Activated T-cell treated with anti-CD3 and anti-CD28 coated beads for 4 hours (primary cell): ENCODE measurements at places on chromosomes 3 and 15.
A peak's percentile ranks its signal among the peaks of the same experiment; 100 is the strongest.

GRCh38 chr3:17006132-17006852 lies 121.5 kb downstream of the PLCL2 start:
- DNase-seq, result no peak

GRCh38 chr3:156016902-156017301 lies 103.5 kb upstream of the KCNAB1 start:
- no peak for DNase-seq

DNA sequence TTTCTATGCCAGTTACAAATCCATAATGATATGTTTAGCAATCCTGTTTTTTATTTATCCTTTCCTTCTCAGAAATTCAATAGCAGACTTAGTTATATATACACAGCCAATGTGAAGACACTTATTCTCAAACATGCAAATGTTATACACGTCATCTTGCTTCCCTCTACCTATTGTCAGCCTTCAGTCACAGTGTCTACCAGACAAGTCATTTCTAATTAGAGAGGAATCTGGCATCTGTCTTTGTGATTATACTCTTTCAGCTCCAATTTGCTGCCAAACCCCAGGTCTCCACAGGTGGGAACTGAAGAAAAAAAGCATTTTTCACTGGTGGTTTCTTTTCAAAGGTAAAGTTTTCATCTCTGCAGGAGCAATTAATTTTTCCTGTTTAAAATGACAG lies 793.1 kb downstream of the AGBL1 start:
- no peak for DNase-seq

- DNase-seq, result no peak
Measured at GRCh38 chr3:123353227-123353849, 95.6 kb downstream of the ADCY5 start.

GRCh38 chr15:84905016-84905916 lies 20.8 kb downstream of the SLC28A1 start:
- no peak for DNase-seq

GRCh38 chr3:87320756-87321626 lies 44.6 kb upstream of the POU1F1 start:
- DNase-seq, result no peak

DNA sequence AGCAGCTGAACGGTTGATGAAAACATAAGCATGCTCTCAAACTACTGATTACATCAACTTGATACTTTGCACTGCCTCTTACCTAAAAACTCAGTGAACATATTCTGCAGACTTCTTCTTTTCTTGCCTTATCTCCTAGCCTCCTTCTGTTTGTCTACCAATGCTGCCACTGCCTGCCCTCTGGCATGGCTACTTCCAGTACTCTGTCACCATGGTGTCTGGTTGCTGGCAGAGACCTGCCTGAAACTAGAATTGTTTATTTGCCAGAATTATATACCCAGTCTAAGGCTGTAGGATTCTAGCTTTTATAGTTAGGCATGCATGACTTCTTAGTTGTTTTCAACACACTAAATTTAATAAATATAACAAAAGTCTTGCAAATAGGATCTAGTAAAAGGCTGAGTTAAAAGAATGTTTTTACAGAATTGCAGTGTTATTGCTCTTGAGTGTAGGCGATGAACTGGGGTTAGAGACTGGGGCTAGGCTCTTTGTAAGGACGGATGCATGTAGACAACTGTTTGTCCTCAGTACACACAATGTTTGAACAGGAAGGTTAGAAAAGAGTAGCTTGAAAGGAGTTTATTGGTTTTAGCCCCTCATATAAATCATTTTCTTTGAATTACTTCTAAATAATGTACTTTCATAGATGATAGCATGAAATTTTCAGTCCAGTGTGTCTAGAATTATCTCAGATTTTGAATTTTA lies 116.3 kb downstream of the KCNAB1 start:
- DNase-seq, result no peak

DNA sequence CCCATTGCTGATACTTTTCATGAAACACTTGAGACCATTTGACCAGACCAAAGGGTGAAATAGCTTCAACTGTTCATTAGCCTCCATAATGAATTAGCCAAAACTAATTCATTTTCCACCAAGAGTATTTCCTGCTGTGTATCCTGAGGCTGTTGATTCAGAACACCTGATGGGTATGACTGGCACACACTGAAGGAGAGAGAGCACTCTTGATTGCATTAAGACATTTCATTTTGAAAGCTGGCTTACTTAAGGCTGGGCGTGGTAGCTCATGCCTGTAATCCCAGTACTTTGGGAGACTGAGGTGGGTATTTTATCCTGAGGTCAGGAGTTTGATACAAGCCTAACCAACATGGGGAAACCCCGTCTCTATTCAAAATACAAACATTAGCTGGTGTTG lies 175.6 kb downstream of the AGBL1 start:
- DNase-seq, result no peak

DNA sequence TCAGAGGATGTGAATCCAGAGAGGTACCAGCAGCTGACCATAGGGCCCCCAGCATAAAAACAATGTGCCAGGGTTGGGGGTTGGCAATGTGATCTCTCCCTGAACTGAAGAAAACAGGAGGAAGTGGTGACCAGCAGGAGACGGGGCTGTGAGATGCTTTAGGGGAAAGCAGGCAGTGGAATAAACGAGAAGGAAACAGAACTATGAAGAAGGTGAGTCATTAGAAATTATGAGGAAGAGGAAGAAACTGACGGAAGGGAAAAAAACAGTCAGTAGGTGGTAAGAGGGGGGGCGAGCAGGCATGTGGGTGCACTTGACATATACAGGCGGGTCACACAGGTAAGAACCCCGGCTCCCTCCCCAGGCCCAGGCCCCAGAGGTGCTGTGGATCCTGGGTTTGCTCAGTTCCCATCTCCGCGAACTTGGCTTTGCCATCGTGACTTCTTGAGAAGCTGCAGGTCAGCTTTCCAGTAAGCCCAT lies 42.2 kb upstream of the B3GNT5 start:
- DNase-seq, result peak; percentile 30

GRCh38 chr15:45714590-45715488 lies 80.0 kb downstream of the SQOR start:
- DNase-seq, result peak; percentile 17

GRCh38 chr3:110180733-110181132 lies 843.4 kb upstream of the DPPA4 start:
- no peak for DNase-seq

GRCh38 chr3:35071772-35072171 lies 567.6 kb upstream of the ARPP21 start:
- DNase-seq, result no peak

DNA sequence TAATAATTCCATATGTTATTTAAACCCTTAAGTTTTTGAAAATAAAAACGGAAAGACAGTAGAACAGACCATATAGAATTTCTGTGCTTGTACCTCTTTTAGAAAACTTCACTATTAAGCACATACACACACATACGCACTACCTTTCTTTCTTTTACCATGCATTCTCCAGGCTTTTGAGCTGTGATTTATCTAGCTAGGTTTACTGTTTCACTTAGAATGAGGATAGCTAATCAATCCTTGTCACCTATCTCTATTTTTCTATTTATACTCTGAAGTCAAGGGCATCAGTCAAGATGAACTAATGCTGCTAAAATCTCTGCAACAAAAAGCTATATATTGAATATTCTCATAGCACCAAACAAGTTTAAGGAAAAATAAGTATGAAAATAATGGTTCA lies 43.2 kb downstream of the GOLIM4 start:
- DNase-seq, result no peak

GRCh38 chr3:98361289-98361688 lies 7.6 kb downstream of the OR5K4 start:
- no peak for DNase-seq

DNA sequence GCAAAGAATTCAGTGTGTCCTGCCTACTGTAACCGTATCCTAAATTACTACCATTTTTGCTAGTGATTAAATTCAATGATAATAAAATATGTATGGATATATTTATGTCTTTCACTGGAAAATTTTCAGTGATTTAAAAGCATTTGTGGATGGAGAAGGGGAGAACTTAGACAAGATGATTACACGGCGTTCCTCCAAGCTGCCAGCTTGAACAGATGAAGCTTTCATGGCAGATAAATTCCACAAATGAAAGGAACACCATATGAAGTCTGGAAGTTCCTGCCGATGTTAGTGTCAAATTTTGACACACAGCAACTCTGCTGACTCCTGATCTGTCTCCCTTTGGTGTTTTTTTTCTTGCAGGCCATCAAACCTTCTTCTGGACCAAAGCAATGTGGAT lies 364.7 kb downstream of the EPHA3 start:
- no peak for DNase-seq

GRCh38 chr3:7385635-7386034 lies 524.7 kb downstream of the GRM7 start:
- no peak for DNase-seq

- DNase-seq, result no peak
Measured at GRCh38 chr15:69484837-69485236, 32.2 kb downstream of the RPLP1 start.

DNA sequence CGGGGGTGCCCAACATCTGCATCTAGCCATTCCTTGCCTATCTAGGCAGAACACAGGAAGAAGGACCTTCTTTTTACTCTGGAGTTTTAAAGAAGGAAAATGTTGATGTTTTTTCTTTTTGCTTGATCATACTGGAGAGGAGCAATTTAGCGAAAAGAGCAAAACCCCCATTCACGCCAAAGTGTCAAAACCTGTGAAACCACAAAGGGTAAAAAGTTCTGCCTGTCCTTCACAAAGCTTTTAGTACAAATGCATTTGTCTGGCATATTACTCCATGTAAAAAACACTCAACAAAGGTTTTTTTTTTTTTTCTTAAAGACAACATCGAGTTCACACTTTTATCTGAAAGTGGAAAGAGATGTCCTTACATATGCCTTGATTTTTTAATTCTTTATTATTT lies 214.2 kb upstream of the MRPL3 start:
- no peak for DNase-seq

DNA sequence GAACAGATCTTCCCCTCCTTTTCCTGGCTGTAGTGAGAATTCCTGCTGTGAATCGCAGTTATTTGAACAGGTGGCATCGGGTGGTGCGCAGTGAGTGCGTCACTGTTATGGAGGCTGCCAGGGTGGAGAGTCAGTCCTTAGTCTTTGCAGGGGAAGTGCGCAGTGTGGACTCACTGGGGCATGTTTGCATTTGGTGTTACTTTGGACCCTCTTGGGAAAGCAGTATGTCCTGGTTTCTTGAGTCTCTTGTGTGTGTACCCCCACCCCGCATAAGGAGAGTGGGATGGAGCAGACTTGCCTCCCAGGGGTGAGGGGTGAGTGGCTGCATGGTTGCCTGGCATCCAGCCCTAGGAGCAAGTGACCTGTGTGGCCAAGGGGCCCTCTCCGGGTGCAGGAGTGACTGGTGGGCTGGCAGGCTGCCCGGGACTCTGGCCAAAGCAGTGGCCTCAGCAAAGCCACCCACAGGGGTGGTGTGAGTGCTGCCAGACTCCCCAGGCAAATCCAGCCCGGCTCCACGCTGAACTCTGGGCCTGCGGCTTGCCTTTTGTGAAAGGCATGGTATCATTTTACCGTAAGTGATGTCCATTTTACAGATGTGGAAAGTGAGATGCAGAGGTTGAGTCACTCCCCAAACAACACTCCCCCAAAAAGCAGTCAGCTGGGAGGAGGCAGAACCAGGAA lies 46.4 kb downstream of the DNASE1L3 start:
- no peak for DNase-seq

- DNase-seq, result no peak
Measured at GRCh38 chr3:23987356-23987755, 42.3 kb downstream of the NR1D2 start.

GRCh38 chr3:127438371-127438770 lies 150.5 kb upstream of the PRR20G start:
- DNase-seq, result no peak

- DNase-seq, result no peak
Measured at GRCh38 chr3:142098964-142099363, 50.4 kb downstream of the TFDP2 start.

DNA sequence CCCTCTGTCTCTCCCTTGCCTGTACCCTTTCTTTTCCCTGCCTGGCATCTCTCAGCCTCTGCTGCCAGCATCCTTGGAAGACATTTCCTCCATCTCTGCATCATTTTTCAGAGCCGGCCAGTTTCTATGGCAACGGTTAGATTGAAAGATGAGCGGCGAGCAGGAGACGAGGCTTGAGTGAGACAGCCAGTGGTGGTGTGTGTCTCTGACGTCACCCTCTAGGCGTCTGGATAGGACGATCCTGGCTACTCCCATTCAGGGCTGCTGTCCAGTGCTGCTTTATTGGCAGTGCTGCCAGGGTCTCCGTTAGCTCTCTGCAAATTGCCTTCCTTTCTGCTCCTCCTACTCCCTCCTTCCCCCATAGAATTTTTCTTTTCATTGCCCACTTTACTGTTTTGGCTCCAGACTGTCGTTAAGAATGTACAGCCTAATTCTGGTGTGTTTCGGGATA lies 57.9 kb downstream of the TRAK1 start:
- no peak for DNase-seq

- DNase-seq, result peak; percentile 17
Measured at GRCh38 chr3:42961633-42962032, 17.5 kb upstream of the GASK1A start.

GRCh38 chr3:107065094-107065861 lies 312.0 kb upstream of the CCDC54 start:
- DNase-seq, result no peak

DNA sequence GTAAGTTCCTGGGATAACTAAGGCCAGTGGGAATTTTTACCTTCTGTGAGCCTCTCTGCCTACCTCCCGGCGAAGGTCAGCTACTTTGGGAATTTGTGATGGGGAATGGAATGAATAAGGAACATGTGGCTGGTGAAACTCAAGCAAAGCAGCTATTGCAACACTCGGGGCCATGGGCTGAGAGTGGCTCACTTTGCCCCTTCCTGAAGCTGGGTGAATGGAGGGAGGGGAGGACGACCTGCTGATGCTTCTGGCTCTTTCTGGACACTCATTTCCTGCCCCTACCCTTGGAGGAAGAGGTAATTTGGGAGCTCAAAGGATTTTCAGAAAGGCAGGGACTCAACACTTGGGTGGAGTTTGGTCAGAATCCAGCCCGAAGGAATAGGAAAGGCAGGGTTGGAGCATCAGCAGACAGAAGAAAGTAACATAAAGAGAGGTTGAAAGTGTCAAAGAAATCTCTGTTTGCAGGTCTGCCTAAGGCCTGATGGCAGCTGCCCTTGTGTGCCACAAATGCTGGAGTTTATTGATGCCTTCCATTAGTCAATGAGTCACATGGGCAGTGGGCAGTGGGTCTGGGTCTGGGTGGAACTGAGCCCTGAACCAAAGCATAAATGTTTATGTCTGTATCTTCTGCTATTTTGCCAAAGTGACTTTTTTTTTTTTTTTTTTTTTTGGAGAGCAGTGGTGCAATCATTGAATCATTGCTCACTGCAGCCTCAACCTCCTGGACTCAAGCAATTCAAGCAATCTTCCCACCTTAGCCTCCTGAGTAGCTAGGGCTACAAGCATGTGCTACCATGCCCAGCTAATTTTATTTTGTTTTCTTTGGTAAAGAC lies 12.4 kb downstream of the LAMP3 start:
- no peak for DNase-seq
